ENCODE measurements at places on chromosomes 2 and 18.

DNA sequence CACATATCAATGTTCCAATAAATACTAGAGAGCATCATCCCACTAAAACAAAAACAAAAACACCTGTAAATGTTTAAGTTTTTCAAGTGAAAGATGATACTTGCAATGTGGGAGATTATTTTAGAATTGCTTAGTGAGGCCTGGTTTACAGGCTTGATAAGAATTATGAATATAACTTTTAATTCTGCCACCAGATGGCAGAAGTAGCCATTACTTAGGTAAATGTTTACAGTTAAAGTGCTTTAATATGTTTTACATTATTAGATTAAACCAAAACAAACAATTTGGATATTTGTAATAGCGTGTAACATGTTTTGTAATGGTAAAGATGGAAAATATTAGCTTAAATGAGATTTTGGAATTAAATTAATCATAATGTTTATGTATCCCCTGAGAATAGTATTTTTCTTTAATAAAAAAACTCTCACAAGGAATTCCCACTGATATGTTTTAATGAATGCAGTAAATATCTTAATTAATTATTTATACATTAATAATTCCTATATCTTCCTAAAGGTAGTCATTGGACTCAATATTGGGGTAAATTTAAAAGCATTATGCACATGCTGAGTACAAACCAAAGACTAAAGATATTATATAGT, 522.0 kb downstream of the SPAG16 start:
- no peak for DNase-seq

- DNase-seq, result no peak
These were observed 283 bp upstream of the RBBP8 start for GRCh38 chr18:22932885-22933205.

GRCh38 chr2:121132762-121133107, 152.3 kb downstream of the TFCP2L1 start:
- DNase-seq, result no peak

DNA sequence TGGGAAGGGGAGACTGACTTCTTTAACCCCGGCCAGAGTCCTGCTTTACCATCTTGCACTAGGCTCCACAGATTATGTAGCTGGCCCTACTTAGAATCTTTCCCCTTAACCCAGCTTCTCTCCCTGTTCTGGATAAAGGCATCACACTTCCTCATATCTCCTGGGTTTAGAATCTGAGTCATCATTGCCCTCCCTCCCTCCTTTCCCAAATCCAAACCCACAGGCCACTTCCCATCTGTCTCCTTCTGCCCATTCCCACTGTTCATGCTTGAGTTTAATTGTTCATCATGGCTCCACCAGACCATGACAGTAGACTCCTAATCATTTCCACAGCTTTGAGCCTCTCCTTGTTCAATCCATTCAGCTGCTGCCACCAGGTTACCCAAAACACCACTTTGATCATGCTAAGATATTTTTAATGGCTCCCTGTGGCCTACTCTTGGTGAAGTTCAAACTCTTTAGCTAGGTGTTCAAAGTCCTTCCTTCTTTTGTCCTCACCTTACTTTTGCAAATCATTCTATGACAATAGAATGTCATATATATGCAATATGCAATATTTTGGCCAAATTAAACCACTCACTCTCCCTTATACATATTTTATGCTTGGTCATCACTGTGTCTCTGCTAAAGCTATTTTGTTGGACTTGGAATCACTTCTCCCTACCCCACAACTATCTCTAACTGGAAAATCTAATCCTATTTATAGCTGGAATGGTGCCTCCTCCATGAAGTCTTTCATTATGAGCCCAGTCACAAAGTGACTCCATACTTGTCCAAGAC, 5.5 kb downstream of the PDE11A start:
- DNase-seq, result no peak

- DNase-seq, result no peak
These were observed 56.4 kb upstream of the TCF7L1 start for GRCh38 chr2:85076618-85077274.

DNA sequence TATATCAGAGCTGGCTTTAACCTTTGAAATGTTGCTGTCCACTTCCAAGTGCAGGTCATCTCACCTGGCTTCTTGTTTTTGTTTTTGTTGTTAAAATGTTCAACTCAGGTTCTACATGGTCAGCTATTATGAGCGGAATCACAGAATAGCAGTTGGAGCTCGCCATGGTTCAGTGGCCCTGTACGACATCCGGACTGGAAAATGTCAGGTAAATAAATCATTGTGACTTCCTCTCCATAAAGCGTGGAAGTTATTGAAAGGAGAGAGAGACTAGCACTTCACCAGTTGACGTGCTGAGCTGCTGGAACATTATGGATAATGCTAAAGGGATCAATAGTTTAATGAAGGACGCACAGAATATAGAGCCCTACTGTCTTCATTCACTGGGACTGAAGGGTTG, 184.6 kb upstream of the BOD1L2 start:
- no peak for DNase-seq

DNA sequence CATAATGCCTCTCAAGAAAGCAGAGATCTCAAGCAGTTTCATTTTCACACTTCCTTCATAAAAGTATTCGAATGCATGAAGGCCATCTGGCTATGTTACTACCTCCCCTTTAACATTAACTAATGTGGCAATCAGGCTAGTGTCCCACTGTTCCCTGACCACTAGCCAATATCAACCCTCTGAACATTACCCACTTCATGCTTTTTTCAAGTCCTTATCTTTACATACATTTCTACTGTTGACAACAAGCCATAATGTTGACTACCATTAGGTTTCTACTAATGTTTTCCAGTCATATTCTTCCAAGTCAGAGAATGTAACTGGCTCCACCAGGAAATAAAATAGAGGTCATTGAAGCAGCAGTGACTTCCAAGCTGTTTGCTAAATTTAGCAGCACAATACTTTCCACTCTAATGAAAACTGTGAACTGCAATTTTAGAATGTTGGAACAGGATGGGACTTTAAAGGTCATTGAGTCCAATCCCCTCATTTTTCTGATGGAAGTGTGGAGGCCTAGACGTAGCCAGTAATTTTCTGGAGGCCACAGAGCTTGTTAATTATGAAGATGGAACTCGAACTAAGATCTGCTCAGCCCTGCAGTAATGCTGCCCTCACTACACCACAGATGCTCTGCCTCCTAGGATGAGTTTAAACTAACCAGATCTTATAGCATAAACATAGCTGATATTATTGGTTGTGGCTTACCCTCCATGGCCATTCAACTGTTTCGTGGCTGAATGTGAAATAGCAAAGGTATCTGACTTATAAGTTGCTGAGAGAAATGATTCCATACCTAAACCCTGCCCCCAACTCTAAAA, 630 bp upstream of the PPP1R1C start:
- no peak for DNase-seq

DNA sequence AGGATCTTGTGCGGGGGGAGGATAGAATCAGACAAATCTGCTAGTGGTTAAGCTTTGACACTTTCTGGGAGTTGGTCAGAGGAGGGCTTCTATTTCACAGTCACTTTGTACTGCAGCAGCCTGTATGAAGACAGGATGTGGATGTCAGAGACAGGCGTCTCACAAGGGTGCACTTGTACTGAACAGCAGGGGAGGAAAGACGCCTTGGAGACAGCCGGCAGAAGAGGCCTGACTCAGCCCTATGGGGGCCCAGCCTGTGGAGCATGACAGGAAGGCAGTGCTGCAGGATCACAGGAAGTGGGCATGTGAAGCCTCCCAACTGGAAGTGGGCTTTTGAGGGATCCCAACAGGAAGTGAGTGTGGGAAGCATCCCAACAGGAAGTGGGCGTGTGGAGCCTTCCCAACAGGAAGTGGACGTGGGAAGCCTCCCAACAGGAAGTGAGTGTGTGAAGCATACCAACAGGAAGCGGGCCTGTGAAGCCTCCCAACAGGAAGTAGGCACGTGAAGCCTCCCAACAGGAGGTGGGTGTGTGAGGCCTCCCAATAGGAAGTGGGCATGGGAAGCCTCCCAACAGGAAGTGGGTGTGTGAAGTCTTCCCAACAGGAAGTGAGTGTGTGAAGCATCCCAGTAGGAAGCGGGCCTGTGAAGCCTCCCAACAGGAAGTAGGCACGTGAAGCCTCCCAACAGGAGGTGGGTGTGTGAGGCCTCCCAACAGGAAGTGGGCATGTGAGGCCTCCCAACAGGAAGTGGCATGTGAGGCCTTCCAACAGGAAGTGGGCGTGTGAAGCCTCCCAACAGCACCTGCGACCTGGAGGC, 212.3 kb downstream of the SNTG2 start:
- DNase-seq, result peak; percentile 43

- no peak for DNase-seq
These were observed 108.3 kb upstream of the LRATD1 start for GRCh38 chr2:14524041-14524802.

DNA sequence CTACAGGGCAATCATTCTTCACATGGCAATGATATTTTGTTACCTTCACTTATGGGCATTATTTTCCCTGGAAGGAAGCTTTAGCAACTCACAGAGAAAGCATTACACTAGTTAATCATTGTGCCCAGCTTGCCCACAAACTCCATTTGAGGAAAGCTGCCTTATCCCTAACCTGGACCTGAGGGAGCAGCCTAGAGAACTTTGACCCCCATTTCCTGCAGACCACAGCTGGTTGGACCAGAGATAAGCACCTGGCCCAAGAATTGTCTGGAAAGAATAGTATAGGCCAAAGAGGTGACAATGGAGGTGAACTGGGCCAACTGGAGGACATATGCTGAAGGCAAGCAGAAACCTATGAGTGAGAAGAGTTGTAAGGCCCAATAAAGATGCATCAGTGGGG, 48.4 kb upstream of the SESTD1 start:
- DNase-seq, result no peak

- DNase-seq, result peak; percentile 13
These were observed 1.5 kb downstream of the EPAS1 start for GRCh38 chr2:46298522-46299353.

- DNase-seq, result no peak
These were observed 232.0 kb upstream of the PARD3B start for GRCh38 chr2:204313256-204313655.

DNA sequence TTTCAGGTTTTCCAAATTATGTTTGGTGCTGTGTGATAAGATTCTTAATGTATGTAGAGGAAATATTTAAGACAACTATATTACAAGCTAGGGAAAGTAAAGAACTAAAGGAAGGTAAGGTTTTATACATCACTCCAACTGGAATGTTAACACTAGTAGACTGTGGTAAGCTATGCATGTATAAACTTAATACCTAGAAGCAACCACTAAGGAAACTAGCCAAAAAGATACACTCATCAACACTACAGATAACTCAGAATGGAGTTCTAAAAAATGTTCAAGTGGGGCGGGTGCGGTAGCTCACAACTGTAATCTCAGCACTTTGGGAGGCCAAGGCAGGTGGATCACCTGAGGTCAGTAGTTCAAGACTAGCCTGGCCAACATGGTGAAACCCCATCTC, 37.8 kb upstream of the MALL start:
- no peak for DNase-seq

DNA sequence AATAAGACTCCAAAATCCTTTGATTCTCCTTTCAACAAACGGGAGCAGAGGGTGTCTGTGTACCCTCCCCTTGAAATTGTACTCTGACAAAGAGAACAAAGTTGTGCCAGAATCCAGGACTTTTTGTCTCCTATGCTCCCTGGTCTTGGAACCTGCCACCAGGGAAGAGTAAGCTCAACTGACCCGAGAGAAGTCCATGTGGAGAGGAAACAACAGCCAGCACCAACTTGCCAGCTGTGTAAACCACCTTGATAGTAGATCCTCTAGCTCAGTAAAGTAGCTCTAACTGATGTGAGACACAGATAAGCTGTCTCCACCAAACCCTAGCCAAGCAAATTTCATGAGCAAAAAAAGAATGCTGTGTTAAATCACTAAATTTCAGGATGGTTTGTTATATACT, 46.9 kb downstream of the LNPK start:
- DNase-seq, result no peak

GRCh38 chr2:185859506-185859905, 120.9 kb downstream of the FSIP2 start:
- DNase-seq, result no peak

- DNase-seq, result no peak
These were observed 39.1 kb upstream of the FIGN start for GRCh38 chr2:163774862-163775261.

DNA sequence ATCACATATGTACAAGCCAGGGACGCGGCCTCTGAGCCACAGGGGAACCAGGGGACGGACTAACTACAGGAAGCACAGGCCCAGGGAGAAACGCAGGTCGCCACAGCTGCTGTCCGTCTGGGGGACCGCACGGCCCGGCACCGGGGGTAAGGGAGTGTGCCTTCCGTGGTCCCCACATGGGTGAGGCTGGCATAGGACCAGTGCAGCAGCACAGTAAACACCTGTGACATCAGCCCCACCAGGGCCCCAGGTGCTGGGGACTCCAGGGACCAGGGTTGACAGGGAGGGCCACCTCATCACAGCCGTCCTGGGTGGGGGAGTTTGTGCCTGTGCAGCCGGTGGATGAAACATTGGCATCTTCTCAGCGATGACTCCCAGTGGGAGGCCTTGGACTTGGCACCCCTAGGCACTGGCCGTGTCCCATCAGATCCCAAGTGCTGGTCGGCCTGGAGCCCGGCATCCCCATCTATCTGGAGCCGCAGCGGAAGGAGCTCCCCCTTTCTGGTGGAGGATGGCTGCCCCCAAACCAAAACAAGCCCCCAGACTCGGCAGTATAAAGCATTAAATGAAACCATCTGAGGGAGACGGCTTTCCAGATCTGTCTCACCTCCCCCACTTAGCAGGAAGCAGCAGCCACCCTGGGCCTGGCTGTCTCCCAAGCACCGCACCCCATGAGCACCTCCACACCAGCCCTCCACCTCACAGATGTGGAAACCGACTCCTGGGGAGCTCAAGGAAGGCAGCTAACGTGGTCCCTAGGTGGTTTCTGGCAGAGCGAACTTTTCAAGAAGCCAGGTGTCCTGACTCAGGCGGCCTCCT, 22.5 kb downstream of the AQP12A start:
- no peak for DNase-seq

GRCh38 chr18:71797554-71797953, 746.6 kb downstream of the CBLN2 start:
- no peak for DNase-seq
